T-helper 2 cell (primary cell): ENCODE measurements at places on chromosomes 7 and 10.

GRCh38 chr10:87054373-87055295 lies 34.5 kb downstream of the FAM25A start:
- no peak for DNase-seq

GRCh38 chr7:159015454-159016410 lies 128.9 kb downstream of the VIPR2 start:
- DNase-seq, result no peak

GRCh38 chr7:100745184-100745583 lies 11.8 kb downstream of the ZAN start:
- DNase-seq, result no peak

GRCh38 chr7:8998762-8999161 lies 565.4 kb downstream of the NXPH1 start:
- no peak for DNase-seq

DNA sequence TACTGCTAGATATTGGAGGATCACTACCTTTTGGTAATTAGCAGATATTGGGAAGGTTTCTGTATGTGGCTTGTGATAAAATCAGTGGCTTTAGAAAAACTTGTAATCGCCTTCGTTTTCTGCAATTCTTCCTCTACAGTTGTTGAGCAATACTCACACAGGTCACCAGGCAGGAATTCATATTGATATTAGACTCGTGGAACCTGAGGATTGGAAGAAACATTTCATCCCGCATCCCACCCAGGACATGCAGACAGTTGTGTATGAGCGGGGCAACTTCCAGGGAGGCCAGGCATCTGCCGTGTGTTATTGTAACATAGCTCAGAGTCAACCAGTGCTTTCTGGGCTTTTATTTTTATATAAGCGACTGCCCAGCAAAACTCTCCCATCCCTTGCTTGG lies 821.3 kb downstream of the LRMDA start:
- no peak for DNase-seq

DNA sequence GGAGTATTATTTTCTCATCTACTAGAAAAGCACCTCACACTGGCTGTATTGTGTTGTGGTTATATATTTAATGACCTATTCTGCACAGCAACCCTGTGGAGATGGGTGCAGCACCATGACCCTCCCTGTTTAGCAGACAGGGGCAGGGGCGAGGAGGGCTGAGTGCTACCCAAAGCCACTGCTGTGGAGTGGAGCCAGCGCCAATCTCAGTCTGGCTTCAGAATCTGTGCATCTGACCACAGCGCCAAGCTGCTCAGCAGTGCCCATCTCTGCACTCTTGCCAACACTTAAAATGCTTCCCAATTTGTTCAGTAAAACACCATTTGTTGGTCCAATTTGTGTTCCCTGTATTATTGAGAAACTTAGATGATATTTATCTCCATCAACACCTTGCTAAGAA lies 239.1 kb downstream of the ZMYND11 start:
- DNase-seq, result no peak

GRCh38 chr10:36808625-36809362 lies 316.6 kb upstream of the ANKRD30A start:
- no peak for DNase-seq

GRCh38 chr7:81114633-81115032 lies 195.8 kb upstream of the SEMA3C start:
- no peak for DNase-seq

- DNase-seq, result no peak
These were observed 14.8 kb upstream of the KLF14 start for GRCh38 chr7:130748531-130749389.

DNA sequence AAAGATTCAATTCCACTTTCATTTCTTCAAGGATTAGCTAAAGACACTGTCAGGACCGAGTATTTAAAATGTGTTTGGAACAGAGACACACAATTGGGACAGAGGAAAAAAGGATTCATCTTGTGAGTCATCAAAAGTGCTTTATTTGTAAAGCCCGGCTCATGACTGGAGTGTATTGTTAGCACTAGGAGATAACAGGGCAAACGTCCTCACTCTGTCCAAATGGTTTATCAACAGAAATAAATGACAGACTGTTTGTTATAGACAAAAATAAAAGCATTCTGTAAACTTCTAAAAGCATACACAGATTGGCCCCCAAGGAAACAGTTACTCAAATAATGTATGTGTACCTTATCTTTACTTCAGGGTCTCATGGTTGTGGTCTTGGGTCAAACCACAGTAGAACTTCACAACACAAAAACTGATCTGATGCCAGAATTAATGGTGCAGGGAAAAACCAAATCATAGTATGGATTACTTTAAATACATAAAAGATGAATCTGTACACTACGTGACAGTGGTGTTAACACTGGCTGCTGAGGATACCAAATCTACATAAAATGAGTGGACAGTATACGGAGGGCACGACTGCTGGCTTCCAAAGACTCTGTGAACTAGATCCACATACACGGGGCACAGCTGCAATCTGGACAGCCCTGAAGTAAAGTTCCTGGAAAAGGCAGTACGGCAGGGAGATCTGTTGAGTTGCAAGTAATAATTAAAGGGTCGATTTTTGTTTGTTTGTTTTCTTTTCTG lies 179.4 kb downstream of the PIP4K2A start:
- DNase-seq, result no peak

DNA sequence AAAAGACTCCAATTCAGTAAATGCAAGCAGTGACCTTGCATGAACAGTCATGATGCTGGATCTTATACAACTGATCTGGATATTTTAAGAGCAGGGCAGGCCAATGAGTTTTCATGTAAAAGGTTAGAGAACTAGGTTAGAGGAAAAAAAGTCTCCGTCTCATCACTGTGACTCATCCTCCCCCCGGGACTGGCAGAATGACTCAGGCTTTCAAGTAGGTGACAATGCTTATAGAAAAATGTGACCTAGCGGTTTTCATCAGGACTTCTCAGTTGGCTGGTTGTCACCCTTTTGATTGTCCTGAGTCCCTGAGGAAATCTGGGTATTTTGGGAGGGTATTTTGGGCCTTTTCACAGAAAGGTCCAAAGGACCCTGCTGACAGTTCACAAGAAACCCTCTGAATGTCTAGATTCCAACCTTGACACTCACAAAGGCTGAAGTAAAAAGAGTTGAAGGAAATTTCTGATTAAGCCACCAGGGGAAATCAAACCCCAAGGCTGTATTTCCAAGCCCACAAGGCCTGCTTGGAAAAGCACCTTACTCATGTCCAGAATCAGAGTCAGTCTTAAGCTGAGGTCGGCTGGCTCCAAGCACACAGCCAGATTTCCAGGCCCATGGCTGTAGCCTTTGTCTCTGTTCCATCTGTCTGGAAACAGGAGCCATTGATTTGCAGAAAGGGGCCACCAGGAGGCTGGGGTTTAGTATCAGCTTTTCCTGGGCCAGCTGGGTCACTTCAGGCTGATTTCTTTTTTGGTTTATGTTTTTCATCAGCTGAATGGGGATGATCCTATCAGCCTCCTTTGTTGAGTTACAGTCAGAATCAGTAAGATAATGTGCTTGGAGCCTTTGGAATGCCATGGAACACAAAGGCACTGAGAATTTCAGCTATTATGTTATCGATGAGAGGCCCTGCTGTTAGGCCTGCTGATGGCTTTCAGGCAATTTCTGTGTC lies 226.4 kb upstream of the HABP2 start:
- DNase-seq, result no peak

- DNase-seq, result no peak
These were observed 186.2 kb downstream of the REEP3 start for GRCh38 chr10:63707254-63707910.

DNA sequence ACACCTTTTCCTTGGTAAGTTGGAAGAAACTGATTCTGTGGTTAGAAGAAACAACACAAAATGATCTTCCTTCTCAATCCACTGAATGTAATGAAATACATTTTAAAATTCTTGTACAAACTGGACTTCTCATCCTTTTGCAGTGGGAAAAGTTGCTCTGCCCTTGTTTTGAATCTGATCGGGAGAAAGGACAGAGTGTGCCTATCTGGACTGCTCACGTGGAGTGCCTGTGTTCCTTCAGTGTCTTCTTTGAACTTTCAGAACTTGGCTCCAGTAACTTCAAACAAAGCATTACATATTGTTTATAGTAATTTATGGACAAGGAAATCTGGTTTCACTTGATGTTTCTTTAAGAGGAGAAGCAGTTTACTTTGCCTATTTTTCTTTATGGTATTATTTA lies 17.1 kb downstream of the SLC26A3 start:
- no peak for DNase-seq

- no peak for DNase-seq
These were observed 13.3 kb upstream of the EXOC6 start for GRCh38 chr10:92834986-92835385.

DNA sequence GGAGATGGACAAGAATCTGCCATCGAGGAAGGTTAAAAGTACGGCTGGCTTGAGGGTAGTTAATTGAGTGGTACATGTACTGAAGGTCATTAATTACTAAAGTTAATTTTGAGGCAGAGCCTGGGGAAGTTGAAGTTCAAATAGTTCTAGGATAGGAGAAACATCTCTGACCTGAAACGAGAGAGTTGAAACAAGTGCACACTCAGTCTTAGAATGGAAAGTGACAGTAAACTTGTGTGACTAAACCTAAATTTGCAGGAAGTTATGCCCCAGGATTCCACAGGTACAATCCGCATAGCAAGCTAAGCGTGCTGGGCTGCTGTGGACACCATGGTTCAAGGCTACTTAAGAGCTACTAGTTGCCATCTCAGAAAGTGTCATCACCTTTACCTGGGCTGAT lies 209.9 kb downstream of the CHCHD3 start:
- DNase-seq, result no peak
